BJ (cell line): ENCODE measurements at places on chromosomes 4 and X. TPM values are rescaled to one million over a fixed set of nuclear protein-coding genes. Genes with fewer than 3 reads are reported as not detected.

DNA sequence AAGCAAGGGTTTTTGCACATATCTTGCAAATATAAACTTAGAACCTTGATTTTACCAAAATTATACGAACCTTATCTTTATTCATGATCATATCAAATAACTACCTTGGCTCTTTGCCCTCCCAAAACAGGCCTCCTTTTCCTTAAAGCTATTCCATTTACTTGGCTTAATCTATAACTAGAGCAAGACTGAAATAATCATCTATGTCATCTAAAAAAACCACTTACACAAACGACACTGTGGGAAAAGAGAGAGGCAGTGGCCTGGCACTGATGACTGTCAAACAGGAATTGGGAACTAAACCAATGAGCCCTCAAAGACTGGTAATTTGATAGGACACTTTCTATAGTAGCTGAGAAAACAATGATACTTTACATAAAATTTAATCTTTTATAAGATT is 11.7 kb upstream of the PTPN13 start:
- no peak for DNase-seq

- DNase-seq = no peak
Observed at GRCh38 chrX:145190801-145191389, 56.4 kb upstream of the SPANXN1 start.

KIAA1210 gene
- not detected in 2 replicates for polyA plus RNA-seq

VCX3B gene
- polyA plus RNA-seq = not detected in 2 replicates

DNA sequence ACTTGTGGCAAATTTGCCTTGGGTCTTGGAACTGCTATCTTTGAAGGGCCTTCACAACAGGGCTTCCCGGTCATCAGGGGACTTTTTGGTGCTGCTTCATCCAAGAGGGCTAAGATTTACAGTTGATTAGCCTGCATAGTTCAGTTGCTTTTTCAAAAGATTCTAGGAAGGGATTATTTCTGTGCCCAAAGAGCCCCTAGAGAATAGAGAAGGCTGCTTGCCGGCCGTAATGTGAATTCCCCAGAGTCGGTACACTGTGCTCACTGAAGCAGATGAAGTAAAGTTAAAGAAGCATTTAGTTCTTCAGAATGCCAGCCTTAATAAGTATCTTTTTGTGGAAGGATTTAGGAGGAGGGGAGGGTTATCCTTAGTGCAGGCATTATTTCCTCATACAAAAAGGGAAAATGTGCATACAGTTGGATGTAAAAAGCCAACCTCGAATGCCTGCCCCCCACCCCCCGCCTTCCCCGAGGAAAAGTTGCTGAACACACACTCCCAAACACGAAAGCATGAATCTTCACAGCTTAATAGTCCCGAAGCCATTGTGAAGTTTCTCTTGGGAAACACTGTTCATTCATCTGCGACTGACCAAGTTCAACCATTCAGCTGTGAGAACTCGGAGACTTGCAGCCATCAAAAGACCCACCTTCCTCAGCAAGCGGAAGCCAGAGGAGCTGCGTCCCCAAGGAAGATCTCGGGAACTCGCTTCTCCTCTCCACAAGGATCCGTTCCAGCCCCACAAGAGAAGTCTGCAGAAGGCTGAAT is 47.6 kb downstream of the ANOS1 start:
- no peak for DNase-seq

- DNase-seq = no peak
Observed at GRCh38 chr4:23614284-23614892, 275.5 kb downstream of the PPARGC1A start.

DNA sequence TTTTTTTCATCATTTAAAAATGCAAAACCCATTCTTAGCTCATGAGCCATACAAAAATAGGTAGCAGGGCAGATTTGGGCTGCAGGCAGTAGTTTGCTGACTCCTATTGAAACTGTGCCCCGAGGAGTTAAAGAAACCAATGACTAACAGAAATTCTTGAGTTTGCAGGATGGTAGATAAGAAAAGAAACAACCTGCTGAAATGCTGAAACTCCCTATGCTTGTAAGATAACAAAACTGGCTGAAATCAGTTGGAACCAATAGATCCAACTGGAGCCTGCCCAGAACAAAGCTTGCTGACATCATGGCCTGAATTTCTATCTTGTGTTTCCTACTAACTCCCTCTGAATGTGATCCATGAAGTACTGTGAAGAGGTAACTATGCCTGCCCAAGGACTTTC is 68.6 kb downstream of the ANOS1 start:
- no peak for DNase-seq

DNA sequence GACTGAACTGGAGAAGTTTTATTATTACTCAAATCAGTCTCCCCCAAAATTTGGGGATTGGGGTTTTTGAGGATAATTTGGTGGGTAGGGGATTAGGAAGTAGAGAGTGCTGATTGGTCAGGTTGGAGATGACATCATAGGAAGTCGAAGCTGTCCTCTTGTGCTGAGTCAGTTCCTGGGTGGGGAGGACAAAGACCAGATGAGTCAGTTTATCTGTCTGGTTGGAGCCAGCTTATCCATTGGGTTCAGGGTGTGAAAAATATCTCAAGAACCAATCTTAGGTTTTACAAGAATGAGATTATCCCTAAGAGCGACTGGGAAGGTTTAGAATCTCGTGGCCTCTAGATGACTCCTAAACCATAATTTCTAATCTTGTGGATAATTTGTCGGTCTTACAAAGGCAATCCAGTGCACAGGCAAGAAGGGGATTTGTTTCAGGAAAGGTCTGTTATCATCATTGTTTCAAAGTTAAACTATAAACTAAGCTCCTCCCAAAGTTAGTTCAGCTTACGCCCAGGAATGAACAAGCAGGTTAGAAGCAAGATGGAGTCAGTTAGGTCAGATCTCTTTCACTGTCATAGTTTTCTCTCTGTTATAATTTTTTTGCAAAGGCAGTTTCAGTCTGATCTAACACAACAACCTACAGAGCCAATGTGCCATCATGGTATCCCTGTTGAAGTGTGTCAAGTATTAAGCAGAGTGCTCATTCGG is 274.5 kb downstream of the SLC7A11 start:
- DNase-seq = no peak

GRCh38 chrX:25067271-25068172 is 51.8 kb upstream of the ARX start:
- DNase-seq = no peak

DNA sequence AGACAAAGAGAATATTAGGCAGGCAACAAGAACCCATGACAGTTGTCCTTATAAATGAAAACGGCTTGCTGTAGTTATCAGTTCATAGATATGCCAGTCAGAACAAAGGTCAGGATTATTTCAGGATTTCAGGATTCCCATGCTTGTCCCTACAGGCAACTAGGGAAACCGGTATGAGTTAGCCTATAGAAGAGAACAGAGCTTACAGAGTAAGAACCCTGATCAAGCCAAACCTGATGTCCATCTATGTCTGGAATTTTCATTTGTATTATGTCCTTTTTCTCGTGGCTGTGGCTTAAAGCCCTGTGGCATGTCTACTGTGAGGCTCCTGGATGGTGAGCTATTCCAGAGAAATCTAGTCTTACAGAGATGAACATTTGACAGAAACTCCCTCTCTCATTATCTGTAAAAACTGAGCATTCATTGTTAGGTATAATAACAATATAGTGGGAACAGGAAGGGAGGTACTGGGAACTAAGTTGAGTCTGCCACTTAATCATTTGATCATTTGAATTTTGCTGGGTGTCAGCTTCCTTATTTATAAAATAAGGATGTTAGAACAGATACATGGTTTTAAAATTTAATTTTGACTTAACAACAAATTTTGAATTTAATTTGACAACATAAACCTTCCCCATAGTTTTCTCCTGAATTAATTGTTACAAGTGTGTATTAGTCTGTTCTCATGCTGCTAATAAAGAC is 129.5 kb upstream of the KLF3 start:
- DNase-seq = no peak

DNA sequence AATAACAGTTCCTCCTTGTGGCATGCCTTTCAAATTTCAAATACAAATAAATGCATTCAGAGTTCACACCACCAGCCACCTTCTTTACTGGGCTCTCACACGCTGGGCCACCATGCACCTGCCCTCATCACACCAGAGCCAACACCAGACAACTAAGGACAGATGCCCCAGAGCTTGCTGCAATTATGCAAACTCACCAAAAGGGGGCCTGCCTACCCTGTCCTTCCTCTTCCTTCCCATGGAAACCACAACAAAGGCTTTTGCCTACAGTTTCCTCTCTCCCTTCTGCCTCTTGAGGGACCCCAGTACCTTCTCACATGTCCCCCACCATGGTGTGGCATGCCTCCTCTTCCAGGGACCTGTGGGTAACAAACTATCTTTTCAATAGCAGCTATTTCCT is 1333.9 kb upstream of the TENM3 start:
- no peak for DNase-seq

DNA sequence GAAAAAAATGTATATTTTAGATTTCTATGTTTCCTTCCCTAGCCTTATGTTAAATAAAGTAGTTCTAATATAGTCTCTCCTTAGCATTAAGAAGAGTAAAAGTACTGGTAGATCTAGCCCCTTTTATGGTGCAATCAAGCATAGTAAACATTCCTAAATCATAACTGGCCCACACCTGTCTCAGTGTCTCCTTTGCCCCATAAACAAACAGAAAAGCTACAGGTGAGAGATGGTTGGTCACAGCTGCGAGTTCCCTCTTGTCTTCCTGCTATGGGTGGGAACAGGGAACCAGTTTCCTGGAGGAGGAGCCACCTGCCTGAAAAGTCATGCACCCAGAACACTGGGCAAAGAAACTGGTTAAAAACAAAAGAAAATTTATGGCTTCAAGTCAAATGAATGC is 16.6 kb downstream of the SOWAHB start:
- DNase-seq = no peak

MAD2L1 gene
- polyA plus RNA-seq = 27.0 and 27.1 TPM in 2 replicates

DNA sequence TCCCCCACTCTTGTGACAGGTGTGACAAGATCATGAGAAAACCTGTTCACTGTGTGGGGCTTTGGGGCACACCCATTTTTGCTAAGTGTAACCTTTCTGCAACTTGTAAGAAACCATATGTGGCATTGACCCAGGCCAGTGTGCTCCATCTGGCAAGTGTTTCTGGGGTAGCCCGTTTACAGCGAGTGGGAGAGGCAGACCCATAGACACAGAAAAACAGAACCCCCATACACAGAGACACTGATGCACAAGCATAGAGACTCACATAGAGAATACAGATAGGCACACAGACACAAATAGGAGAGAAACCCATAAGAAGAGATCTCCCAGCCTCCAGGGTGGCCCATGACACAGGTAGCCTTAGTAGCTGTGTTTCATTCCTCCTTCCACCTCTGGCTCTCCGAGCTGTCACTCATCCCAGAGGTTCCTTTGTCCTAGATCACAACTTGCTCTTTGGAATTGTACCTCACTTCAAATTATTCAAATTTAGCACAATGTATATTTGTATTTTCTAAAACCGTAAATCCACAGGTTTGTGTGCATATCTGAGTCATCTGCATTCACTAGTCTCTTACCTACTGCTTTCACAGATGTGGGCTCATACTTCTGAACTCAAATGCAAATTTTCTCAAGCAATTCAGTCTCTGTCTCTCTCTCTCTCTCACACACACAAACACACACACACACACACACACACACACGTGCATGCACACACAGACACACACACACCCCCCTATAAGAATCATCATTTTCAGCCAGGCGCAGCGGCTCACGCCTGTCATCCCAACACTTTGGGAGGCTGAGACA is 114.4 kb downstream of the SH3KBP1 start:
- no peak for DNase-seq

HPGD gene
- not detected in 2 replicates for polyA plus RNA-seq

- peak; percentile 19 for DNase-seq
Observed at GRCh38 chr4:59553063-59553720, 1646.9 kb upstream of the ADGRL3 start.

BEX2 gene
- polyA plus RNA-seq = 1.2 and 1.8 TPM in 2 replicates

- DNase-seq = no peak
Observed at GRCh38 chr4:140049849-140050637, 103.9 kb downstream of the MAML3 start.

DNA sequence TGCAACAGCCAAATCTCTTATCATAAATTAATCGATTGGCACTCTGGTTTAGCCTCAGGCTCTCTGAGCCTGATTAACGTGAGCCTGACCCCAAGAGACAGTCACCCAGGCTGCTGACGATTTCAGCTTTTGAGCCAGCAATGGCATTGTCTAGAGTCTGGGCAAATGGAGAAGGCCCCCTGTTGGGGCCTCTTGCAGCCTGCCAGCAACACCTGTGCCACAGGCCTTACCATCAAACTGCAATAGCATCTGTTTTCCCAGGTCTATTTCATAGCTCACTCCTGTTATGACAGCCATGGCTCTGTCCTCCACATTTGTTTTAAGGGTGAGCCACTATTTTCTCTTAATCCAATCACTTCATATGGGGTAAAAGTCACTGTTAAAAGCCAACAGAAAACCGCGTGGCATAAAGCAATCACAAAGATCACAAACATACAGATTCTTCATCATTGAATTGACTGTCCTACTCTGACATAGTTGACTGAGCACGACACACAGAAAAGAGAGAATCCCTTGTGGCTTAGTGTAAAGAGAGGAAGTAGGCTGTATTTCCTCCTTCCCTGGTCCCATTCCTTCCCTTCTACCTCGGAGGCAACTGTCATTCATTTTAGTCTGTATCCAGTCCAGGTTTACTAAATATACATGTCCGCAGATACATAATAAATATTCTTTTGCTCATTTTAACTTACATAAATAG is 47.8 kb downstream of the SLC9A7 start:
- no peak for DNase-seq

- peak; percentile 43 for DNase-seq
Observed at GRCh38 chr4:148030193-148030873, 298.4 kb downstream of the ARHGAP10 start.

SPATA18 gene
- polyA plus RNA-seq = 10.6 and 13.4 TPM in 2 replicates

DNA sequence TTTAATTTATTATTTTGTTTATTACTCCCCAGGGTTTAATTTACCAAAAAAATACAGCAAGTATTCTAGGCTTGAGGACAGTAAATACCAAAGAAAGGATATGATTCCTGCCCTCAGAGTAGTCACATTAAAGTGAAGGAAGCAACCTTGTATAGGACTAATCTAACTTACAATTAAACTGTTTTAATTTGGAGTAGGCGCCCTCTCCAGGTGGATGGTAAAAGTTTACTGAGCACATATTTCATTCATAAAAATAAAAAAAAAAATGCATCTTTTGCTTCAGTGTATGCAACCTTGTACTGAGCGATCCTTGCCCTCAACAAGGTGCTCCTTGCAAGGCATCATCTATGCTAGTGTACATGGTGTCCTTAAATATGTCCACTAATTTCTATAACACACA is 72.0 kb upstream of the MAGEB16 start:
- DNase-seq = no peak

PAGE2B gene
- polyA plus RNA-seq = not detected in 2 replicates

- DNase-seq = no peak
Observed at GRCh38 chr4:38764277-38764676, 18.5 kb downstream of the TLR10 start.

GRCh38 chr4:159382856-159383561 is 280.1 kb downstream of the RAPGEF2 start:
- DNase-seq = no peak

RHOXF2B gene
- not detected in 2 replicates for polyA plus RNA-seq

- DNase-seq = peak; percentile 34
Observed at GRCh38 chr4:21885241-21885640, 63.3 kb downstream of the KCNIP4 start.

DNA sequence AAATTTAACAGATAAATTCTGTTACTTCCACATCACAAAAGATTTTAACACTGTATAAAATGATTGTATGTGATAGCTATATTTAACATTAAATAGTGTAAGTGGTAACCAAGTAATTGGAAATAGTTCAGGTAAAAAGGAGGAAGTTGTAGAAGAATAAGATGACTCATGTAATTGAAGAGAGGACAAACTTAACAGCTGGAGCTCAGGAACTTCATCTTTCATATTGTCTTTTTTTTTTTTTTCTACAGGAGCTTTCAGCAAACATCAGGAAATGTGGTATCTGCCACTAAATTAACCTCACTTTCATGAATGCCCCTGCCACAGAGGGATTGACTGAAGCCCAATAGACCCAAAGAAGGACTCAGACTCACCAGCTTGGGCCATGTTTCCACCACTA is 188.4 kb upstream of the VEGFC start:
- DNase-seq = no peak

GAB1 gene
- 7.8 and 10.7 TPM in 2 replicates for polyA plus RNA-seq
